ENCODE measurements at places on chromosomes 16 and 17.

DNA sequence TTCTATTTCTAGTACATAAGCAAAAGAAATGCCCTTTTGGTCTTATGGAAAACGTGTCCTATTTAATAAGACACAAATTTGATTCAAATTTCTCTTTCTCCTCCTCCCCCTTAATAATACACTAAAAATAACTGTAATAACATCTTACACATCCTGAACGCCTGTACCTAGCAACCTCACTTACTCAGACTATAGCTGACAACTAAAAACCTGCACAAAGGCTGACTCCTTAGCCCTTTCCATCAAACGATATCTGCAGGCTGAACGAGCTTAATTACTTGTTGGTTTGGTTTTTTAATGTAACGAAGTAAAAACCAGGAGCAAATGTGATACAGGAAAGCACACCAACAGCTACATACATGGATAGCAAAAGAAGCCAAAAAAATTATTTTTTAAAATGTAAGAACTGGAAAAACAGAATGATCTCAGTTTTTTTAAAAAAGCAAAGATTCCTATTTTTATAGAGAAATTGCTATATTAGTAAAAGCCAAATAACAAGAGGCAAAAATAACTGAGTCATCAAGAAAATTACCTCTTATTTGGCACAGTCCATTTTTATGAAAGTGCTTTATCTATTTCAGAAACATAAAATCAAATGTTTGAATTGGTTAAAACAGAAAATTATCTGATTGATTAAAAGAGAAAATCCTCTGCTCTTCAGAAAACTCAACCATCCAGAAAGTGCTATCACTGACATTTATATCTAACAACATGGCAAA lies 23.5 kb downstream of the ADCY9 start:
- no peak for DNase-seq

DNA sequence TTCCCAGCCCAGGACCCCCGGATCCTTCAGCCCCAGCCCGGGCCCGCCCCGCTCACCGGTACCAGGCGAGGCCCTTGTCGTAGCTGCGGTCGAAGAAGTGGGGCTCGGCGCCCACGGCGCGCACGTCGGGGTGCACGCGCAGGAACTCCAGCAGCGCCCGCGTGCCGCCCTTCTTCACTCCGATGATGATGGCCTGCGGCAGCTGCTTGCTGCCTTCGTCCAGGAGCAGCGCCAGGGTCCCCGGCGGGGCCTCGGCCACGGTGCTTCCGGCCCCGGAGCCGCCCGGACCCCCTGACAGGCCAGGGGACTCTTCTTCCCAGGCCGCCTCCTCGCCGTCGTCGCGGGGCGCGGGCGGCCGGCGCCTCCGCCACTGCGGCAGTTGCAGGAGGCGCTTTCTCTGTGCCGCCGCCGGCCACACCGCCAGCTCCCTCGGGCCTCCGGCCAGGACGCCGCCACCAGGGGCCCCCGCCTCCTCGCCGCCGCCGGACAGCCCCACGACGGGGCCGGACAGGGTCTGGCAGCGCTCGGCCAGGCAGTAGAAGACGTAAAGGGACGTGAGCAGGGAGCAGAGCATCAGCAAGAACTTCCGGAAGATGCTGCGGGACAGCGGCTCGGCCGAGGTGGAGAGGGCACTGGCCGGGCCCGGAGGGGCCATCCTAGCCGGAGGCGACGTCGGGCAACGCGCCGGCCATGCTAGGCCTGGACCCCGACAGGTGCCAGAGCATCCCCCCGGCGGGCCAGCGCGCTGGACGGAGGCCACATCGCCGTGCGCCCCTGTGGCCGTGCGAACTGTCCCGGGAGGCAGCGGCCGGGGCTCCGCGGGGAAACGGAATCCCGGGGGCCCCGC lies 1.0 kb downstream of the HS3ST3A1 start:
- DNase-seq, result no peak

GRCh38 chr17:83119987-83120864 lies 40.8 kb downstream of the METRNL start:
- DNase-seq, result no peak

GRCh38 chr17:49000943-49001342 lies 3.8 kb downstream of the IGF2BP1 start:
- DNase-seq, result no peak
